ENCODE measurements at places on chromosomes 4 and X.

- no peak for DNase-seq
Observed at GRCh38 chr4:89674876-89675459, 162.0 kb downstream of the SNCA start.

- DNase-seq: no peak
Observed at GRCh38 chrX:108453841-108454240, 14.2 kb downstream of the COL4A5 start.

DNA sequence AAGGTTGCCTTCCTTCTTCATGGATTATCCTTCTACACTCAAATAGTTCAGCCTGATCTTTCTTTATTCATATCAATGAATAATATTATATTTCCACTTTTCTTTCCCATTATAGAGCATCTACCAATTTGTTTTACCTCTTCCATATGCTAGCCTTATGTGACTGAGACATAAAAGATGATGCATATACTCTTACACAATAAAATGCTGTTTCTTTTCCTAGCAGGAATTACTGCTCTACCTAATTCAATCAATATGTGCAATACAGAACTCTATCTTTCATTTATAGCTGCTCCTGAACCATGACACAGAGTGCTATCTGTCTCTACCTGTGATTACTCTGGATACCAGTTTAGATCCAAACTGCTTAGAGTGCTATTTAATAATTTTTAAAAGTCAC, 2334.0 kb downstream of the PCDH7 start:
- no peak for DNase-seq

DNA sequence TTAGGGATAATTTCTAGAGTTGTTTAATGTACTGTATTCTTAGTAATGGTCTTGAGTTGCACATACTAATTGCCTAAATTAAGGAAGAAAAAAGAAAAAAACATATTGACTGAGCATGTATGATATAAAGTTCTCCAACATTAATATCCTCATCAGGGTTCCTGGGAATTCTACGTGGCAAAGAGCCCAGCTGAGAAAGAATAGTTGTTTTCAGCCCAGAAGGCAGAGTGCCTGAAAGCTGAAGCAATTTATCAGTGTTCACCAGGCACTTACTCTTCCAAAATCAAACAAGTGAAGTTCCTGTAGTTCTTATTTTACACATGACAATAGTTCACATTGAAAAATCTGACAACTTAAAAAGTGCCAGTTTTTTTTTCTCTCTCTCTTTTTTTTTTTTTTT, 27.7 kb downstream of the YIPF7 start:
- DNase-seq: no peak

GRCh38 chrX:17584248-17584681, 153.0 kb upstream of the SCML1 start:
- no peak for DNase-seq

DNA sequence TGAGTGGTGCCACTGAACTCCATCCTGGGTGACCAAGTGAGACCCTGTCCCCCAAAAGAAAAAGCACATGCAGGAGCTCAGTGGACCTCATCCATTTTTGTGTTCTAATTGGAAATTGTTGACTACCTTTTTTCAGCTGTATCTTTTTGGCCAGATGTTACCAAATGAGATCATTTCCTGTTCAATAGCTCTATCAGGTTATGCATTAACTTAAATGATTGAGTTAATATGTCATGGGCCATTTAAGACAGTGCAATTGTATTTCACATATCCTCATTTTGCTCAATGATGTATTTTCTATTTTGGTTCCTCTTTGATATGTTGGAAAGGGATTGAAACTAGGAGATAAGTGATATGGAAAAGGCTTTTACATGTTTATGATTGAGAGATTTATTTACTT, 26.2 kb upstream of the RHOH start:
- no peak for DNase-seq

GRCh38 chr4:4848540-4848939, 10.9 kb upstream of the MSX1 start:
- no peak for DNase-seq

DNA sequence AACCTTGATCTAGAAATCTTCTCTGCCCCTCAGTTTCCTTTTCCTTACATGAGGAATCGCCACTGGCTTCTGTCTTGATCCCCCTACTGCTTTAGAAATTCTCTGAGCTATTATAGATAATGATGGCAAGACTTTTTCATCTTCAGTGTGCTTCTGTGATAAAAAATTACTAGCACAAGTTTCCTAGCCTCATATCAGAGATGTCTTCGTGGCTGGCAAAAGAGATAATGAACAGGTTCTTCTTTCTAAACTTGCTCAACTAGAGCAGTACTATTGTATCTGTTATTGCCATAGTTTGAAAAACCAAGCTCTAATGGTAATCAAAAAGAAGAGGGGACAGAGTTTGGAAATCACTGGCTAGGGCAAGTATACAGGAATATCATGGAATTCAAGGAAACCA, 4.1 kb upstream of the PDGFC start:
- DNase-seq: peak; percentile 82

DNA sequence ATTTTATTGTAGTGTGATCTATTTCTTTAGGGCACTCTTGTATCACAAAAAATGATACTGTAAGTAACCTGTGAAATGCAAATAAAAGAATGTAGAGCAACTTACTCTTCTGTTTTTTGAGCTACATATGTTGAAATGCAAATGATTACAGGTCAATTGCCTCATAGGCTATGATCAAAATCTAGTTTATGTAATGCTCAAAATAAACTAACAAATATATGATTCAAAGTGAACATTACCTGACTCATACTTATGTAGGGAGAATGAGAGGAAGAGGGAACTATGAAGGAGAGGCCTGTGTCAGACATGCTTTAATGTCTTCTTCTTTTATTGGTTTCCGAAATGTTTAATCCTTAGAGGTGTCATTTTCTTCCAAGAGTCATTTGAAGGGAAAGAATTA, 5.0 kb upstream of the RPS6KA3 start:
- DNase-seq: peak; percentile 18

- DNase-seq: peak; percentile 52
Observed at GRCh38 chr4:68361146-68361589, 11.3 kb upstream of the YTHDC1 start.

DNA sequence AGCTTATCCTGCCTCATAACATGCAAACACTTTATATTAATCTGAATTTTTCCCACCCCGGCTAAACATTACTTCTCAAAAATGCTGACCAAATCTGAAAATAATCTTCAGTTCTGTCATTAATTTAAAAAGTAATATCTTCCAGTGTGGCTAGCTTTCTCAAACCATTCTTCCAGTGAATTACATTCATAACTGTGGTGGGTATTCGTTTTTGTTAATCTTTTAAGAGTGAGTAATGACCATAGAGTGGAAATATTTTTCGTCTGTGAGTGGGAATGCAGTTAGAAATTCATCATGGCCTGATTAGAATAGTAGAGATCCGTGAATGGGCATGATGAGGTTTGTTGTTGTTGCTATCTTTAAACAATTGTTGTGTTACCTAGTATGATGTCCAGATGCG, 138.6 kb upstream of the SFRP2 start:
- no peak for DNase-seq

DNA sequence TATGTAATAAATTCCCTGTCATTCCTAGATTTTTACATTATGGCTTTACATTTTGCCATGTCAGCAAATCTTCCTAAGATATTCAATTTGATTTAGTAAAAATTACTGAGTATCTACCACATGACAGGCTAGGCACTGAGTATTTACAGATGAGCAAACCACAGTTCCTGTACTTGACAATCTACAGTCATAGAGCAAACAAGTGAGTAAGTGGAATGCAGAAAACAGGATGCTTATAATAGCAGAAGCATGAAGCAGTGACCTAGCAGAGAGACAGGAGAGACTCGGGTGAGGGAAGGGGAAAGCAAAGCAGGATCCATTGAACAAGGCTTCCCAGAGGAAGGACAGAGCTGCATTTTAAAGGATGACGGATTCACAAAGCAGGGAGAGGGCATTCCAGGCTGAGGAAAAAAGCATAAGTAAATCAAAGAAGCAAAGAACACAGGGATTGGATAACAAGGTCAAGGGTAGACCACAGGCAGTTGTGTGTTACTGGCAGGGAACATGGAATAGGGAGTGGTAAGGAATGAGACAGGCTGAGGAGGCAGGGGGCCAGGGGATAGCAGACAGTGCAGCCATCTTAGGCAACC, 124.7 kb upstream of the C1QTNF7 start:
- DNase-seq: no peak
